Activated CD4-positive, alpha-beta T cell treated with anti-CD3 and anti-CD28 coated beads, Interleukin-2, amount 50 U/mL, for 4 hours (primary cell): ENCODE measurements at places on chromosomes 1 and 21.
A peak's percentile ranks its signal among the peaks of the same experiment; 100 is the strongest.

- no peak for DNase-seq
These were observed 72.2 kb upstream of the COL6A1 start for GRCh38 chr21:45909238-45909988.

GRCh38 chr1:152328801-152329391 is 3.9 kb upstream of the FLG start:
- DNase-seq = no peak

- no peak for DNase-seq
These were observed 2.5 kb upstream of the JUN start for GRCh38 chr1:58786184-58786926.

DNA sequence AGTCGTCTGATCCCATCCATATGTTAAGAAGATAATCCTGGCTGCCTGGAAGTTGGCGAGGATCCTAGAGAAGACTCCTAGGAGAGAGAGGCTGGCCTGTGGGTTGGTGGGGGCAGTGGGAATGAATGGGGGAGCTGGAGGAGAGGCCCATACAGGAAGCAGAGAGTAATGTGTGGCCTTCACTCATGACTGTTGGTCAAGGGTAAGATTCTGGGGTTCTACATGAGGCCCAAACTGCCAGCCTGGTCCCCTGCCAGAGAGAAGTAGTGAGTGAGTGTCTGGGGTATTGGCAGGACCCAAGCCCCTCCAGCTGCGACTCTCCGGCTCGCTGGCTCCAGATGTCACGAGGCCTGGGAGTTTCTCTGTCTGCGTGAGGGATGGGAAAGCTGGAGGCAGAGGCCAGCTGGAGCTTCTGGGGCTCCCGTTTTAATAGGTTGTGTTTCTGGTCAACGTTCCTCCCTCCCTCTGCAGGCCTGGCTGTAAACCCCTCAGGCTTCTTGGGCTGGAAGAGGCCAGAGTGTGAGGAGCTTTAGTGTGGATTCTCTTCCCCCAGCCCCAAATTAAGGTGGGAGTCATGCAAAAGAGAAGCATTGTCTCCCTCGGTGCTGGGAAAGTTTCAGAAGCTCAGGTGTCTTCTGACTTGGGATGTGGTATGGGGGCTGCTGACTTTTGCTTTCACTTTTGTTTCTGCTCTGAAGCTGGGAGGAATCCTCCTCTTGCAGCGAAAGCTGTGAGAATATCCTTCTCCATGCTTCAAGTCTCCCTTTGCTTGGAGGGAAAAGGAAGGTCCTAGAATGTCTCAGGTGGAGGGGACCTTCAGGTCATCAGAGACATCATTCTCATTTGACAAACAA is 2.6 kb downstream of the TMEM51 start:
- no peak for DNase-seq

GRCh38 chr1:180237869-180238476 is 7.9 kb downstream of the LHX4 start:
- no peak for DNase-seq

GRCh38 chr21:26914557-26914956 is 52.3 kb downstream of the ADAMTS5 start:
- DNase-seq = no peak

GRCh38 chr1:115138973-115139372 is 49.7 kb upstream of the TSPAN2 start:
- peak; percentile 53 for DNase-seq

- no peak for DNase-seq
These were observed 40.2 kb downstream of the TBX19 start for GRCh38 chr1:168320800-168321450.

DNA sequence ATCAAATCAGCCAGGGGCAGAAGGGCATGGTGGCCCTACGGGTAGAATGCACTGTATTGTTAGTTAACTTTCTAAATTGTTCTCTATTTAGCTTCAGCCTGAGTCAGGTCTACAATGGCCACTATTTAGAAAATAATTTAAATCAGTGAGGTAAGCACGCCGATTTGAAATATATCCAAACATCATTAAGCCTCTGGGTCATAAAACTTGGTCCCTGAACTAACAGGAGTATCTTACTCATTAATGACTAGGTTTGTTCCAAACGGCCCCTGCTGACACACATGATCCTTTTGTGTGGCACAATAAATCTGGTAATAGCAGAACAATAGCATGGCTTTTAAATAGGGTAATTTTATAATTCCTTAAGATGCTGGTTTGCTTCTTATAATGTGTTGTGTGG is 48.4 kb downstream of the STX6 start:
- no peak for DNase-seq

DNA sequence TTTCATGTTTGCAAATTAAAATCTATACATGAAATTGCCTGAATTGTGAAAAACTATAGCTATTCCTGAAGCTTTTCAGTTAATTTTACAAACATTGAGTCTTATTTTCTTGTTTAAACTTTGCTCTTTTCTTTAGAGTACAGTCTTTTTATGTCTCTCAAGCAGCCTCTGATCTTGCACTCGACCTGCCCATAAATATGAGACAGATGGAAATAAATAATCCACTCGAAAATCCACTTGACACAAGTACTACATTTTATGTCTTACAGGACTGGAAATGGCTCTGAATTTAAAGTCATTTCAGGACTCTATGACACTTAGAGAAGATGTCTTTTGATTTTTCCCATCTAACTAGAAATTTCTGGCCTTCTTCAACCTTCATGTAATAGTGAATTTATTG is 283.8 kb downstream of the USP25 start:
- DNase-seq = no peak

- no peak for DNase-seq
These were observed 313.0 kb downstream of the RWDD3 start for GRCh38 chr1:95547005-95547404.

DNA sequence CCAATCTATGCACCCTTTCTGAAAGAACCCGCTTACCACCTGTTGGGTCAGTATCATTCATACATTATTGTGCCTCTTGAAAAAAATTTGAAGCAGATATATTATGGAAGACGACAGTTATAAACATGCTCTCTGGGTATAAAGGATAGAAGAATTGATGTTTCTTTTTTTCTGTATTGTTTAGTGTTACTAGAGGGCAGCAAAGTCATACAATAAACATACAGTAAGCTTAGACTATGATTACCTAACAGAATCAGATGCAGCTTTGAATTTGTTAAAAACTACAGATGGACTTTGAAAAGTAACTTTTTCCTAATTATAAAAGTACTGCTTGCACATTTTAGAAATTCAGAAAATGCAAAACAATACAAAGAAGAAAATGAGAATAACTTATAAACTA is 11.1 kb upstream of the PAXBP1 start:
- no peak for DNase-seq

DNA sequence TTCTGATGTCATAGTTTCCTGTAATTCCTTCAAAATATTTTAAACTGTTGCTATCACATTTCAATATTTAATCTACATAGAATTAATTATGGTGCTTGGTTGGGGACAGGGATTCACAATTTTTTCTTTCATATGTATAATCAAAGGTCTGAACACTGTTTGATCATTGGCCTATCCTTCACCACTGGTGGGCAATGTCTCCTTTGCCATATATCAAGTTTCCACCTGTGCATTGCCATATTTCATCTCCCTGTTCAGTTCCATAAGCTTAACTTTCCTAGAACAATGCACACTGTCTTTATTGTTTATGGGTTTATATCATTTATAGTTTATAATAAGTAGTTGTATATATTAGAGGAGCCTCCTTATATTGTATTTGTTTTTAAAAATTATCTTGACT is 374.9 kb upstream of the PTBP2 start:
- DNase-seq = no peak

DNA sequence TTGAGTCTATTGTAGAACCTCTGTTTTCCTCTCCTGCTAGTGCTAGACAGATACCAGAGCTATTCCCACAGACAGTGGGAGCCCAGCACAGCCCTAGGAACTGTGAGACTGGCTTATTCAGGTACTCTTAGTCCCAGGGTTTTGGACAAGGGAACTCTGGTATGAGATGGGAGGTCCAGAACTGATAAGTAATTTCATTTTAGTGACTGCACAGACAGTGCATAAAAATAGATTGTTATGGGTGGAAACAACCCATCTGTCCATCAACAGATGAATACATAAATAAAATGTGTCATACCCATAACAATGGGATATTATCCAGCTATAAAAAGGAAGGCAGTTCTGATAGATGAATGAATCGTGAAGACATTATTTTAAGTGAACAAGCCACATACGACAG is 9.0 kb downstream of the EPS8L3 start:
- no peak for DNase-seq

DNA sequence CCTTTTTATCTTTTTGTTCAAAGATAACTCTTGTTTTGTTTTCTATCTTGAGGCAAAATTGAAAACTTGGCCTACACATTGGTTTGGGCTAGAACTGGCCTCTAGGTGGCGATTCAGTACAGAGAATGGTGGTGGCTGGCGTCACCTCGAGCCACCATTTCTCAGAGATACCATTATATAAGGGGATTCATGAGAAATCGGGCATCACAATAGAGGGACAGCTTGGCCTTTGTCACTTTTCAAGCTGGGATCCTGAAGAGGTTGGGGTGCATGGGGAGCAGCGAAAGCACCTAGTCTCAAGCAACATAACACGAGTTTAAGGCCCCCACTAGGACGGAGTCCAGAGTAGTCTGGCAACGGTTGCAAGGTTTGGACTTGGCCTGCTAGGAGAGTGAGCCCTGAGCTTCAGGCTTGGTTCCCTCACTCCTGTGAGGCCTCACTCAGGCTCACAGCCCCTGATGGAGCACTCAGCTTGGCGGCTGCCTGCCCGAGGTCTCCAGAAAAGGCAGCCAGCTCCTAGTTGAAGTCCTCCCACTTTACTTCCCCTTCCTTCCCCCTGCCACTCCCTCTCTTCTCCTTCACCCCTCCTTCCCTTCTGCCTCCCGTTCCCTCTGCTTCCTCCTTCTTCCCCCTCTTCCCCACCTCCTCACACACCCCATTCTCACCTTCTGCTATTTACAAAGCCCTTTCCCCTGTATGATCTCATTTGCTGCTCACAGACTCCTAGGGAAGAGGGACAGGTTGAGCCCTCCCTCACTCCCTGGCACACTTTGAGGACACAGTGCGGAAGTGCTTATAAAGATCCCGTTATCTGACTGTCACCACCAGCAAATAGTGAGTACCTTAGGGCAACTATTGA is 67.8 kb downstream of the LRIG2 start:
- peak; percentile 38 for DNase-seq

GRCh38 chr1:240092301-240093119 is 827 bp downstream of the FMN2 start:
- DNase-seq = no peak

- no peak for DNase-seq
These were observed 63.1 kb downstream of the TMPRSS15 start for GRCh38 chr21:18340387-18340942.

GRCh38 chr1:37123276-37124115 is 89.2 kb upstream of the GRIK3 start:
- DNase-seq = no peak

DNA sequence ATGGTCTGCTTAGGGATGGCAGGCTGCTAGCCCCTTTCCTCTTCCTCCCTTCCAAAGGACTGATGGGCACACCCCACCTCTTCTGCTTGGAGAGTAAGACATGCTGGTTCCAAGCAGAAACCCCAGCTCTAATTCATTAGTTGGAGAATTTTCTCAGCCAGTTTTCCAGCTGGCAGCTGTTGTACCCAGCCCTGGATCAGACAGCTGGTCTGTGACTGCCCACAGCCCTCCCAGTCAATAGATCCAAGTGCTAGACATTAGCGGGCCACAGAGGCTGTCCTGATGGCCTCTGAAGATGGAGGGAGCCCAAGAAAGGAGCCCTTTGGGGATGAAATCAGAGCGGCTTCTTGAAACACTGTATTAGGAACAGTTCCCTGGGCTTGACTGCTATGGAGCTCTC is 35.8 kb downstream of the ACOT11 start:
- DNase-seq = no peak

- no peak for DNase-seq
These were observed 83.0 kb downstream of the RHOU start for GRCh38 chr1:228818296-228818695.

GRCh38 chr1:94796266-94796665 is 23.9 kb upstream of the SLC44A3 start:
- no peak for DNase-seq

- no peak for DNase-seq
These were observed 682 bp upstream of the RWDD3 start for GRCh38 chr1:95233319-95233736.

DNA sequence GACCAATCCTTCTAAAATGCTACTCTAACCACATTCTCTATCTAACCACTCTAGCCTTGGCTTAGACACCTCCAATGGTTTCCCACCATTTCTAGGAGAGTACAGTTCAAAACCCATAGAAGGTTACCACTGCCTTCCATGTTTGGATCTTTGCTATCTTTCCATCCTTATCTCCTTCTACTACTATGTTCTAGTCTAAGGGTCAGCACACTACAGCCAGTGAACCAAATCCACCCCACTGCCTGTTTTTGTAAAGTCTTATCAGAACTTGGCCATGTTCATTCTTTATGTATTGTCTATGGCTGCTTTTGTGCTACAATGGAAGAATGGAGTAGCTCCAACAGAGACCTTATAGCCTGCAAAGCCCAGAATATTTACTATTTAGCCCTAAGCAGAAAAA is 6.2 kb downstream of the MTF1 start:
- DNase-seq = no peak

DNA sequence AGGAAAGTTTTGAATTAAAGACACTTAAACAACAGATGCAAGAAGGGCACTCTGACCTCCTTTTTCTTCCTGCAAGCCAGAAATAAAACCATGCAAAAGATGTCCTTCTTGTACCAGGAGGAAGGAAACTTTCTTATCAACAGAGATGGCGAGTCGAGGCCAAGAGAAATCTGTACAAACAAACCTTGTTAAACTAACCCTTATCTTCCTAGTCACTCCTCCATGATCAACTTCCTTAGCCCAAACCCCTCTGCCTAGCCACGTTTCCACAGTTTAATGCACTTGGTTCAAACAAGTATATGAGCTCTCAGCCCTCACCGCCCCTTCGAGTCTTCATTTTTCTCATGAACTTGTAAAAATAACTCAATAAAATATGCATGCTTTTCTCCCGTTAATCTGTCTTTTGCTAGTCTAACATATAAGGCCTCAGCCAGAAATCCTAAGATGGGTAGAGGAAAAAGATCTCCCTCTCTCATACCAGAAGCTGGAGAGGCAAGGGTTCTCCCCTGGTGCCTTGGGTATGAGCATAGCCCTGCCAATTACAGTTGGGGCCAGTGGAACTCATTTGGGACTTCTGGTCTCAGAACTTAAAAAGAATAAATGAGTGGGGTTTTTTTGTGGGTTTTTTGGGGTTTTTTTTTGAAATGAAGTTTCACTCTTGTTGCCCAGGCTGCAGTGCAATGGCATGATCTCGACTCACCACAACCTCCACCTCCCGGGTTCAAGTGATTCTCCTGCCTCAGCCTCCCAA is 141.7 kb upstream of the SOD1 start:
- no peak for DNase-seq

DNA sequence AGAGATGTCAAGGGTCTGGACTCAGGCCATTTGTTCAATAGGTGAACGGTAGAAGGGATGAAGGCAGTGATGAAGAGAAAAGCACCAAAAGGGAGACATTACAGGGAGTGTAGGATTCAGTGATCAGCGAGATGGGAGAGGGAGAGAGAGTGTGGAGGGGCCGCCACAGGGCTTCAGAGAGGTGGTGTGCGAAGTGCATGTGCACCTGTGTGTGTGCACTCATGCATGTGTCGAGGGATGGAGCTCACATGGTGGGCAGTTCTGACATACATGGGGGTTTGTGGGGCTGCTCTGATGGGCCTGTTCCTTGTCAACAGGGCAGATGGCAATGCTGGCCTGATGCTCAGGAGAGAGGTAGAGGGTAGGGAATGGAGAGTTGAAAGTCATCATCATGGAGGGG is 11.4 kb upstream of the KCNA2 start:
- DNase-seq = no peak

GRCh38 chr1:189939967-189940366 is 537.7 kb downstream of the BRINP3 start:
- no peak for DNase-seq
